ENCODE measurements at places on chromosomes 7 and 10.

DNA sequence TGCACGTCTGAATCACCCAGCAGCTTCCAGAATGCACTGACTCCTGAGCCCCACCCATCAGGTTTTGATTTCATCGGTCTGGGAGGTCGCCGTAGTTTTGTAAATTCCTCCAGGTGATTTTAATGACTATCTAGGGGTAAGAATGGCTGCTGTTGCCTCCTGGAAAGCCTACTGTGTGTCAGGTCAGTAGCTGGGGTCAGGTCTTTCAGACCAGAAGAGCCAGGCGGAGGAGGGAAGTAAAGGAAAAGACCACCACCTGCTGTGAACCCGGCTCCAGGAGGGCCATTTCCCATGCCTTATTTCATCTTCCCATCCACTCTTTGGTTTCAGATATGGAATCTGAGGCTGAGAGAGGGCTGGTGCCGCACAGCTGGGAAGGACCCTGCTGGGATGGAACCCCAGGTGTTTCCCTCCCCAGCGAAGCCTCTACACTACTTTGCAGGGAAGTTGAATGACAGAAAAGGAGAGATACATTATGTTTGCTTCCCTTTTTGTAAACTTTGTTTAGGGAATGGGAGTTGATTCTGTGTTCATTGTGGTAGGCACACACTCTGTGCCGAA is 19.8 kb downstream of the ADAMTS14 start:
- no peak for DNase-seq

- no peak for DNase-seq
Measured at GRCh38 chr7:157752832-157753291, 416.1 kb downstream of the DNAJB6 start.

DNA sequence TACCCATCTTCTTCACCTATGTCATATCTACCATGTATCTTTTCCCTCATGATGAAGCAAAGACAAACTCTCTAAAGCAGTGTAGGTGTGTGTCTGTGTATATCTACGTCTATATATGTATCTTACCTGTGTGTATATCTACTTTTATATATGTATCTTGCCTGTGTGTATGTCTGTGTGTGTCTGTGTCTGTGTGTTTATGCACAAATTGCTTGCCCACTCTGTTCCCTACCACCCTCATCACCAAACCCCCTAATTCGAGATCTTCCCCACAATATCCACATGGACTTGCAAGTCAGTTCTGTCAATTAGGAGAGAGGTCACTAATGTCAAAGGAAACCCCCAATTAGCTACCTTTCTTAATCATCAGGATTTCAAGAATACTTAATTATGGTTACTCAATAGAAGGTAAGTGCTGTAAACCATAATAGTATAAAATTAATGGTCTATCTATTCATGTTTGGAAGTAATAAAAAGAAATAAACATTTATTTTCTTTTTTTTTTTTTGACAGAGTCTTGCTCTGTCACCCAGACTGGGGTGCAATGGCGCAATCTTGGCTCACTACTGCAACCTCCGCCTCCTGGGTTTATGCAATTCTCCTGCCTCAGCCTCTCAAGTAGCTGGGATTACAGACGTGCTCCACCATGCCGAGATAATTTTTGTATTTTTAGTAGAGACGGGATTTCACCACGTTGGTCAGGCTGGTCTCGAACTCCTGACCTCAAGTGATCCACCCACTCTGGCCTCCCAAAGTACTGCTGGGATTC is 43.6 kb downstream of the ANKRD61 start:
- DNase-seq: no peak

- DNase-seq: no peak
Measured at GRCh38 chr7:25215694-25216335, 12.5 kb downstream of the NPVF start.

DNA sequence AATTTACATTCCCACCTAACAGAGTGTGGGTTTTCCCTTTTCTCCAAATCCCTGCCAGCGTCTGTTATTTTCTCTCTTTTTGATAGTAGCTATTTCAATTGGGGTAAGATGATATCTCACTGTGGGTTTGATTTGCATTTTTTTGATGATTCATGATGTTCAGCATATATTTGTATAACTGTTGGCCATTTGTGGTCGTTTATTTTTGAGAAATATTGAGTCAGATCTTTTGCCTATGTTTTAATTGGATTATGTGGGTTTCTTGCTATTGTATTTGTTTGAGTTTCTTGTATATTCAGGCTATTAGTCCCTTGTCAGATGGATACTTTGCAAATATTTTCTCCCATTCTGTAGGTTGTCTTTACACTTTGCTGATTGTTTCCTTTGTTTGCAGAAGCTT is 193.8 kb downstream of the ABCA13 start:
- DNase-seq: peak; percentile 91

DNA sequence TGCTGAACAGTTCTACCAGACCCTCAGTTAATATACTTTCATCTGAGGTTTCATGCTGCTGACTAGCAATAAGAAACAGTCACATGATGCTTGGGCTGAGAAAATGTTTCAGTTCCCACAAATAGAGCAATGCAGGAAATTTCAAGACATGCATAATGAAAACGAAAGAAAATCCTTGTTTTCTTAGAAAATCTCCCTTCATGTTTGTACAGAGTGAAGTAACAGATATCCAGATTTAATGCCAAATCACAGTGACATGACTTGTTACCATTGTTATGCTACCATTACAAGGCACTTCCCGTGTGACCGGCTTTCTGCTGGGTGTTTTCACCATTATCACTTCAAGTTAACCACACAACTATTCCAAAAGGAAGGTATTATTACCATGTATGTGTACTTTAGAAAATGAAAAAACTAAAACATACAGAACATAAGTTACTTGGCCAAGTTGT is 121.7 kb downstream of the DOCK4 start:
- DNase-seq: peak; percentile 16

DNA sequence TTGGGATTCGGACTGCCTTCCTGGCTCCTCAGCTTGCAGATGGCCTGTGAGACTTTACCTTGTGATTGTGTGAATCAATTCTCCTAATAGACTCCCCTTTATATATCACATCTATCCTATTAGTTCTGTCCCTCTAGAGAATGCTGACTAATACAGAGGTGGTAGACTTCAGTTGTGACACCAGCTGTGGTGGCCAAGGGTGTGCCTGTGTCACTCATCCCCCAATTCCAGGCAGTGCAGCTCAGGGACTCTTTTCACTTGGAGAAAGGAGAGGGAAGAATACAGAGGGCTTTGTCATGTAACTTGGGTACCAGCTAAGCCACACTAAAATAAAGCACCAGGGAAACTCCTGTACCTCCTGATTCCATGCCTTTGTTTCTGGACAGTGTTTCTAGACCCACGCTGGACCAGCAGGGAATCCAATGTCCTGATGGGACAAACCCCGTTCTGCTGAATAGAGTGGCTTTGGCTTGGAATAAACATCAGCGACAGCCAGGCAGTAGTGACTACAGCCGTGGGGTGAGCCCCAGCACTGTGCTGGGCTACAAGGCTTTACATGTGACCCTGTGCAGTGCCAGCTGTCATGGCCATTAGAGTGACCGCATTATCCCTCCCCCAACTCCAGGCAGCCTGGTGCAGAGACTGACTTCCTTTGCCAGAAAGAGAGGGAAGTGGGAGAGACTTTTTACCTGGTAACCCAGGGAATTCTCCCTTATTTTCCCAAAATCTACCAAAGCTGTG is 233.6 kb downstream of the ANK3 start:
- DNase-seq: no peak

DNA sequence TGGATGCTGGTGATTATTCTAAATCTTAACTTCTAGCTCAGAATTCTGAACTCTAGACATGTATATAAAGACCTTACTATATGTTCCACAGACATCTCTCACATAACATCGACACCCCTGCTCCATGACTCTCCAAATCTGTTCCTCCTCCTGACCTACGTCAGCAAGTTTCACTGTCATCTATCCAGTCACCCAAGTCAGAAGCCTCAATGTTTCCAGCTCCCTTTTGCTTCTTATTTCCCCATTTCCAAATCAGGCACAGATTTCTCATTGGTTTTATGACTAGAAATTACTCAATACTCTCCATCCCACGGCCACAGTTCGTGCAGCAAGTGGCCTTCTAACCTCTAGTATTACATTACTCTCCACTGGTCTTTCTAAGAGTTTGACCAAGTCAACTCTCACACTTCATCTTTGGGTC is 28.5 kb downstream of the EPC1 start:
- DNase-seq: peak; percentile 42
